ENCODE measurements at places on chromosomes 11 and 22.

DNA sequence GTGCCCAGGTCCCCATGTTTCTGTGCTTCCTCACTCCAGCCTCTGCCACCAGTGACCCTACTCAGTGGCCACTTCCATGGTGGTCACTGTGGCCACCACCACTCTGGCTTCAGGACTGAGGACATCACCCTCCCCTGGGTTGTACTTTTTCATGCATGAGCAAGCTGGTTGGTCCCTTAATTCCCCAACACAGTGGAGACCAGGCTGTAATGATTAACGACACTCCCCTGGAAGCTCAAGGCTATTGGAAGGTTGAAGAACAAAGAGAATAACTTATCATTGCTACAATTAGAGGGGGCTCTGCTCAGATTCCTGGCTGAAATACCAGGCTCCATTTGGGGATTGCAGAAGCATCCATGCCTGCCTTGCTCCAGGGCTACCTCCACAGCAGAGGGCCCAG lies 10.5 kb downstream of the PLAAT4 start:
- no peak for DNase-seq

- no peak for DNase-seq
Observed at GRCh38 chr11:10902301-10903063, 44.6 kb upstream of the ZBED5 start.

GRCh38 chr11:12070446-12071267 lies 39.7 kb upstream of the MICAL2 start:
- DNase-seq, result no peak

DNA sequence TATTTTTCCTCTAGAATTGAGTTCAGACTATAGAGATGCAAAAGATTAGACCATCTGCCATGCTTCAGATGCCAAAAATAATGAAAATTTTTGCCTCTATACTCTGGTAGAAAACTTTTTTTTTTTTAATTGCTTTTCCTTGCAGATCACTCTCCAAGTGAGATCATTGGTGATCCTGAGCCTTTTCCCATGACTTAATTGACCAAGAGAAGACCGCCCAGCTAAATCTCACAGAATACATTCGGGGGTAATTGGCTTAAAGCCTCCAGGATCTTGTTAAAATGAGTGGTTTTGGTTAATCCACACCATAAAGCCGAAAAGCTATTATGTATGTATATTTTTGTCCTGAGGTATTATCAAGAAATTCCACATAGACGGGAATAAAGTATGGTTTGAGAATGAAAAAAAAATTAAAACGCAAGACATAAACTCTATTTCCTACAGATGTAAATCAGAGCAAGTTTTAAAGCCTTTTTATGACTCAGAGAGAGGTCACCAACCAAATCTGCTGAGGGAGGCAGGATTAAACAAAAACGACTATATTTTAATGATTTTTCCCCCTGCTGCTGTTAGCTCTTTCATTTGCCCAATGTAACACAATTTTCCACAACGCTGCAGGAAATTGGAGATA lies 64.0 kb downstream of the PARVA start:
- no peak for DNase-seq

DNA sequence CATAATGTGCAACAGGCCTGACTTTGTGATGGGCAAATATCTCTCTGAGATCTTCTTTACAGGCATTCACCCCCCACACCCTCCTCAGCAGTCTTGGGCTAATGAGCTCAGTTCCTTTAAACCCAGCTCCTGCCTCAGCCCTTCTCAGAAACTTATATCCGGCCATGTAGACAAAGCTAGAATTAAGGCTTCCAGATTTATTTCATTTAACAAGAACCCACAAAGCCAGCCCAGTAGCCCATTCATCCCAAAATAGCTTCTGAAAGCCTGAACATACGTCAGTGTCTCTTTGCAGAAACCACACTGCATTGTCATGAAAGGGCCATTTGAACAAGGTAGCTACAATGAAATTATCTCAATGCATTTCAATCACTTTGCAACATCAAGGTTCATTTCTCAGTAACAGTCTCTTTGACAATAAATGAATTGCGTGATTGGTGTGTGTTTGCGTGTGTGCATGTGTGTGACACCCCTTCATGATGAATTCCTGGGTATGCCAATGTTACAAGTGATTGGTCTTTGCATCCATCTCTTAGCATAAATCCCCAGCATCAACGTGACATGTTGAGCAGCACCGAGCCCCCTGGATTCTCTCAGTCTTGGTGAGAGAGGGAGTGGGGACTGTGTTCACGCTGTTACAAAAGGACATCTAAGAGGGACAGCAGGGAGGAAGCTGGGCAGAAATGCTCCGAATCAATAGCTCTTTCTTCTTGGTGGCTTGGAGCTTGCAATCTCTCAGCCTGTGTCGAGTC lies 299.6 kb downstream of the KIRREL3 start:
- no peak for DNase-seq

GRCh38 chr11:108926171-108926840 lies 261.4 kb downstream of the DDX10 start:
- no peak for DNase-seq

DNA sequence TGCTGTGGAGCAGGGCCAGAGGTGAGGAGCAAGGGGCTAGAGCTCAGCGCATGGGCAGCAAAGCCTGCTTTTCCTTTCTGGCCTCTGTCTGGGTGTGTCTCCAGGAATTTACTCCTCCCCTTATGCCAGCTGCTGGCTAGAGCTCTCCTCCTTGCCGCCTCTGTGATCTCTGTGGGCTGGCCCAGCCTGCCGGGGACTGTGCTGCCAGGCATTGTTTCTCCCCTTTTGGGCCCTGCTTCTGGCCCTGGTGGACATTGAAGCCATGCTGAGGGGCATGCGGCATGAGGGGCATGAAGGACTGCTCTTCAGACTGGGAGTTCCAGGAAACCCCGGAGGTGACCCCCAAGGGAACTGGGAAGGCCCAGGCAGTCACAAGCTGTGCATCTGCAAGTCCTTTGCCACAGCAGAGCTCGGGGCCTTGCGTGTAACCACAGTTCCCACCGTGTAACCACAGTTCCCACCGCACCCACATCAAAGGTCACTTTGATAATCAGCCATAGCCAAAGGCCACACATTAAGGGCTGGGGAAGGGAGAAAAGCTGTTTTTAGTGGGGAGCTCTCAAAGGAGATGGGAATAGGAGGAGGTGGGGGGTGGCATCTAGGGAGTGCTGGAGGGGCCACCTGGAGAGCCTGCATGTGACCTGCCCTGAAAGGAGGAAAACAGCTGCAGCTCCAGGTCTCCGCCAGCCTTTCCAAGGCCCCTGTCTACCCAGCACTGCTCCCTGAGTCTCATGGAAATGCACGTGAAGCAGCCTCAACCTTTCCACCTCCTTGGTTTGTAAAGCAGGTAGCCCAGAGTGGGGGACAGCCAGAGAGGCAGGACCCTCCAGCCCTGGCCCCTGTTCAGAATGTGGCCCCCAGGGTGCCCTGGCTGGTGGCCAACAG lies 62.3 kb downstream of the PPFIBP2 start:
- no peak for DNase-seq

DNA sequence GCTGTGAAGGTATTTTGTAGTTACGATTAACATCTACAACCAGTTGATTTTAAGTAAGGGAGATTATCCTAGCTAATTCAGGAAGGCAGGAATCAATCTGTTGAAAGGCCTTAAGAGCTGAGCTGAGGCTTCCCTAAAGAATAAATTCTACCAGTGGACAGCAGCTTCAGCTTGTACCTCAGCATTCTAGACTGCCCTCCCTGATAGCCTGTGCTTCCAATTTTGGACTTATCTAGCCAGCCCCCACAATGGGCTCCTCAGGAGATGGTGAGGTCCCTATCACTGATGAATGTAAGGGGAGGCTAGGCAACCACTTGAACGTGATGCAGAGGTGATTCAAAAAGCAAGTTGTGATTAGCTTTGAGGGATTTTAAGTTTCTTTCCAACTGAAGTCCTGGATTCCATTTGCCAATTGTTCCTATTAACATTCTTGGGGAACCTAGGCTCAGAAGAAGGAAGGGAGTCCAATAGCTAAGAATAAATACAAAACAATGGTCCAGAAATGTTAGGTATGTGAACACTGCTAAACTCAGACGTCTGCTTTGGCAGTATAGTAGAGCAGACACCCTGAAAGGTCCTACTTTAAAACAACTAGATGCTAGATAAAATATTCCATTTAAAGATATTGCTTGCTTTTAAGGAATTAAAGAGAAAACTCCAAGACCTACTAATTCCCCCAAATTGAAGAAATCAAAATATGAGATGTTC lies 404.3 kb upstream of the TENM4 start:
- DNase-seq, result no peak

DNA sequence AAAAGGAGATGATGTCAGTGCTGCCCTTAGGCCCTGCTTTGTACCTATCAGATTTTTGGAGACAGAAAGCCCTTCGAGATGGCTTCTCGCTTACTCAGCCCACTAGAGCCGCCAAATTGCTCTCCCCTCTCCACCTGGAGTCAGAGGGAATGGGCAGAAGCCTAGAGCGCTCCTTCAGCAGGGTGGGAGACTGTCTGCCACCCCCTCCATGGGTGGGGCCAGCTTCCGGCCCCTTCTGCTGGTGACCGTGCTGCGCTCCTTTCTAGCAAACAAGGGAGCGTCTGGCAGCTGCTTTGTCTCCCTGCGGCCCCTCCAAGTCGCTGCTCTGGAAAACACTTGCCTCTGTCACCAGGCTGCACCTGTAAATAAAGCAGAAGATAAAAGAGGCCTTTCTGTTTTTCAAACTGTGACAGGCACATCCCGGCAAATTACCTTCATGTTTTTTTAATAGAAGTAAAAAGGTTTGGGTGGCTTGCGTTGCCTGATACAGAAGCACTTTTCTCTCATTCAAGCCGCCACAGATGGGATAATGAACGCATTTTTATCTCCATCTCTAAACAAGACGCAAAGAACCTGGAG lies 145.7 kb upstream of the NECTIN1 start:
- no peak for DNase-seq

DNA sequence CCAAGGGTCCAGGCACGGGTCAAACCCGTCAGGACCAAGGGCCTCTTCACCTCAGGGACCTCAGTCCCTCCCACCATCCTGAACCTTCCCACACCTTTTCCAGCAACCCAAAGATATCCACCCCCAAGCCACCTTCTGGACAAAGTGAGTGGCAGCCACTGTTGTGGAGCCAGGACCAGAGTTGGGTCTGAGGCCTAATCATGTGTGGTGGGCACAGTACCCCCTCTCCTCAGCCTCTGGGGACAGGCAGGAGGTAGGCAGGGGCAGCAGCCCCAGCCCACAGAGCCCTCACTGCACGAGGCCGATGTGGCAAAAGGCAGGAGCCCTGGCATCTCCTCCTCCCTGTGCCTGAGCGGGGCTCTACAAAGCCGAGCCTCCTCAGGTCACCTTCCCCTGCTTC lies 2.5 kb downstream of the KCNJ11 start:
- DNase-seq, result no peak

DNA sequence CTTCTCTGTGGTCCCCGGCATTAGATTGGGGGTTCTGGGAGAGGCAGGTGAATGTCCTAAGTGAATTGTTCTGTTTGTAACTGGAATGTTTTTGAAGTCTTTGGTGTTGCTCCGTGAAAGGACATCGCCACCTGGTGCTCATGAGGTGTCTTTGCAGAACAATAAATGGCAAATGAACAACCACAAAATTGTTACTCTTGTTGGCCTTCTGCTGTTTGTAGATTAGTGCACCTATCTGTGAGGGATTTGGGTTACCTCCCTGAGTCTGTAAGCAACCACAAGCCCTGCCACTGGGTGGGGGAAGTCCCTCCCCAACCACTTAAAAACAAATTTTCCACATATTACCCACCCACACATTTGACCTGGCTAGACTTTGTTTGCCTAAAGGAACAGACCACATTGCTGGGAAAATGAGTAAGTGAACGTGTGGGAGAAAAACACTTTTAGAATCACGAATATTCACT lies 4.7 kb downstream of the MPEG1 start:
- DNase-seq, result peak; percentile 11

- no peak for DNase-seq
Observed at GRCh38 chr11:71281831-71282230, 29.5 kb upstream of the SHANK2 start.

GRCh38 chr22:30424534-30425326 lies 838 bp upstream of the MTFP1 start:
- DNase-seq, result no peak

GRCh38 chr11:100550298-100550697 lies 136.8 kb upstream of the ARHGAP42 start:
- DNase-seq, result no peak

GRCh38 chr22:50376085-50376651 lies 33.0 kb downstream of the PPP6R2 start:
- no peak for DNase-seq

- DNase-seq, result no peak
Observed at GRCh38 chr11:22584976-22585375, 40.6 kb downstream of the FANCF start.

- no peak for DNase-seq
Observed at GRCh38 chr22:20419664-20419951, 18.0 kb downstream of the SCARF2 start.

GRCh38 chr11:23336961-23337360 lies 476.7 kb upstream of the CCDC179 start:
- no peak for DNase-seq

DNA sequence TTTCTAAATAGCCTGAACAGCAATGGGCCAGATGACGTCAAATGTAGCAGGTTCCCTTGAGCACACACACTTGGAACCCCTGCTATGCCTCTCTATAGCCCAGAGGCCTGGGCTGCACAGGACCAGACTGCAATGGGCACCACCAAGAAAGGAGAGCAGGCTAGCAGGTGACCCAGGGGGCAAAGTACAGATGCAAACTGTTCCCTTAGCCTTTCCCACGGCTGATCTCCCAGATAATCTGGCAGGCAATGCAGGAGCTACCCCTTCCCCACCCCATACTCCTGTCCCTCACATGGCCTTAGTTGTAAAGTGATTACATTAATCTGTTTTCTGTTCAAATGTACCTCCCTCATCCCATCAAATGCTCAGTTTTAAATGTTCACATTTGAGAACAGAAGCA lies 41.3 kb downstream of the SMCO4 start:
- DNase-seq, result no peak

GRCh38 chr11:110141812-110142211 lies 48.6 kb downstream of the ZC3H12C start:
- no peak for DNase-seq

All from neuronal stem cell (in vitro differentiated cells).